ENCODE measurements at places on chromosomes 7 and 10.

GRCh38 chr10:79075418-79075817 lies 6.7 kb downstream of the ZMIZ1 start:
- no peaks in the 10 kb centered on the region for H3K36me3 ChIP-seq
- no peak for DNase-seq
- H3K27me3 ChIP-seq: peaks cover 9% of the 10 kb centered on the region
- no peak overlapping the region for H3K4me3 ChIP-seq
- H3K4me1 ChIP-seq: peaks cover 93% of the 10 kb centered on the region

- H3K4me1 ChIP-seq: peaks cover 16% of the 10 kb centered on the region
- H3K27ac ChIP-seq: no peak overlapping the region
- no peaks in the 10 kb centered on the region for H3K36me3 ChIP-seq
- no peak overlapping the region for H3K4me3 ChIP-seq
- H3K27me3 ChIP-seq: no peaks in the 10 kb centered on the region
- no peak for DNase-seq
These were observed 49.6 kb downstream of the BPGM start for GRCh38 chr7:134696261-134696660.

GRCh38 chr10:126137562-126138221 lies 241.3 kb downstream of the FANK1 start:
- peaks cover 9% of the 10 kb centered on the region for H3K4me1 ChIP-seq
- DNase-seq: no peak
- no peak overlapping the region for H3K27ac ChIP-seq
- H3K36me3 ChIP-seq: peaks cover 12% of the 10 kb centered on the region
- no peaks in the 10 kb centered on the region for H3K27me3 ChIP-seq

DNA sequence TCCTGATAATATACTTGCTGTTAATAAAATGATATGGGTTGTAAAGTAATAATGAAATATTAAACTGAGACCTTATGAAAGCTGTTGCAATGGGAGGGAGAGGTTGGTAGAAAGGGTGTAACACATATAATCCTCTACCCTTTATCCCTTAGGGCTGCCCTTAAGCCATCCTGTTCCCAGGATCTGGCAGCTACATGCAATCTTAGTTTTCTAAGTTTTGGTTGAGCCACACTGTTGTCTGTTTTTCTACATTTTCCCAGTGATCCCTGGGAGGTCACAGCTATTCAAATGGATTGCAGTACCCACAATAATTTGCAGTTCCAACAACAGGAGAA lies 6.3 kb downstream of the COA1 start:
- peaks cover 83% of the 10 kb centered on the region for H3K36me3 ChIP-seq
- no peak for DNase-seq
- no peak overlapping the region for H3K27ac ChIP-seq
- no peak overlapping the region for H3K4me3 ChIP-seq
- peaks cover 20% of the 10 kb centered on the region for H3K4me1 ChIP-seq

DNA sequence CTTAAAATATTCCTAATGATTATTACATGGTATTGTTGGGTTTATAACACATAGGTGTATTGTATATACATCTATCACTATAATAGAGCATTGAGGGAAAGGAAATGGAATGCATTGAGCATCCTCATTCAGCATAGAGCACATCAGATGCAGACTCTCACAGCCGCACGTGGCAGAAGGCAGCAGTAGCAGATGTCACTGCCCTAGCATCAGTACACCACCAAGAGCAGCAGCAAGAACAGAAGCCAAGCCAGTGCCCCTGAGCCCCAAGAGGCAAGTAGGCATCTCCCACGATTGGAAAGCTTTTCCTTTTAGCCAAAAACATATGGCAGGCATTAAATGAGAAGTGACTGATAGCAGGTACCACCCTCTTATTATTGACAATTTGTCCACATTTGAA lies 510.0 kb downstream of the TNS3 start:
- H3K27me3 ChIP-seq: peaks cover 7% of the 10 kb centered on the region
- H3K36me3 ChIP-seq: peaks cover 4% of the 10 kb centered on the region
- H3K4me1 ChIP-seq: peaks cover 39% of the 10 kb centered on the region
- no peak for DNase-seq

DNA sequence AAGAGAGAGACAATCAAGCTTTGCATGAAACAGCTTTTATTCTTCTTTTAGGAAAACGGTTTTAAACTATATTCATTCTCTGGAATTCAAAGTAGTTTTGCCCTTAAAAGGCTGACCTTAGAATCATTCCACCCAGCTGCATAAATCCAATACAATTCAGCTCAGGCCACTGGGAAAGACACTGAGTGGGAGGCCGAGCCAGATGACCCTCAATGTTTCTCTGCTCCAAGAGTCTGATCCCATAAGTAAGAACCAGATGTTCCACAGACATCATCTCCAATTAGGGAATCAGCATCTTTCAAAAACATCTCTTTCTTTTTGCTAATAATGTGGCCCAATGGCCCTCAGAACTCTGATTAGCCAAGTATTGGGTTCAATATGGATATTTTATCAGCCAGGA lies 26.1 kb downstream of the CREB3L2 start:
- peaks cover 34% of the 10 kb centered on the region for H3K36me3 ChIP-seq
- peaks cover 31% of the 10 kb centered on the region for H3K4me1 ChIP-seq
- no peak overlapping the region for H3K4me3 ChIP-seq

DNA sequence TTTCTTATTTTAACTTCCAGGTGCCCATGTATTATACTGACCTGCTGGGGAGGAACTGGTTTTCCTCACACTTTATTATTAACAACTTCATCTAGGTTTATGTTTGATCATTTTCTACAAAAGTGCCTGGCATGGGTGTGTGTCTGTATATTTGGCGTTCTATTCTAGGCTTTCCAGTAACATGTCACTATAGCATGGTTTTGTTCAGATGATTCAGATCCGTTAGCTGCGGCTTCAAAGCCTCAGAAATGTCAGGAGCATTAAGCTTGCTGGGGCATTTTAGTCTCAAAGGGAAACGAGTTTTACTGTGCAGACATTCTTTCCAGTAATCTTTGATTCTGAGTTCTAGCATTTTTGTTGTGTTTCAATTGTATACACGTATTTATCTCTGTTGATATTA lies 2.3 kb downstream of the INPP5A start:
- peaks cover 60% of the 10 kb centered on the region for H3K4me1 ChIP-seq
- DNase-seq: no peak
- H3K36me3 ChIP-seq: no peaks in the 10 kb centered on the region
- H3K27ac ChIP-seq: peak overlapping the region; percentile 45
- H3K4me3 ChIP-seq: peak overlapping the region; percentile 70

- H3K27ac ChIP-seq: no peak overlapping the region
- DNase-seq: no peak
- H3K4me1 ChIP-seq: peaks cover 81% of the 10 kb centered on the region
- peaks cover 17% of the 10 kb centered on the region for H3K36me3 ChIP-seq
These were observed 16.8 kb upstream of the CRYGN start for GRCh38 chr7:151456782-151457181.

GRCh38 chr10:58992830-58993460 lies 183.5 kb upstream of the PHYHIPL start:
- H3K4me1 ChIP-seq: peaks cover 15% of the 10 kb centered on the region
- peaks cover 14% of the 10 kb centered on the region for H3K36me3 ChIP-seq
- H3K4me3 ChIP-seq: no peak overlapping the region
- no peak for DNase-seq
- H3K27me3 ChIP-seq: no peaks in the 10 kb centered on the region
- no peak overlapping the region for H3K27ac ChIP-seq

- H3K27me3 ChIP-seq: no peaks in the 10 kb centered on the region
- H3K27ac ChIP-seq: peak overlapping the region; percentile 64
- H3K4me3 ChIP-seq: no peak overlapping the region
These were observed 8.1 kb downstream of the PRKRIP1 start for GRCh38 chr7:102404005-102404861.

- H3K27ac ChIP-seq: no peak overlapping the region
- no peak for DNase-seq
- H3K4me1 ChIP-seq: peaks cover 19% of the 10 kb centered on the region
- H3K36me3 ChIP-seq: no peaks in the 10 kb centered on the region
These were observed 62.0 kb downstream of the CFAP46 start for GRCh38 chr10:132880128-132880981.

- H3K36me3 ChIP-seq: no peaks in the 10 kb centered on the region
- no peaks in the 10 kb centered on the region for H3K27me3 ChIP-seq
- no peaks in the 10 kb centered on the region for H3K4me1 ChIP-seq
- no peak for DNase-seq
- H3K27ac ChIP-seq: no peak overlapping the region
These were observed 409.4 kb downstream of the GRM8 start for GRCh38 chr7:126843336-126843735.

DNA sequence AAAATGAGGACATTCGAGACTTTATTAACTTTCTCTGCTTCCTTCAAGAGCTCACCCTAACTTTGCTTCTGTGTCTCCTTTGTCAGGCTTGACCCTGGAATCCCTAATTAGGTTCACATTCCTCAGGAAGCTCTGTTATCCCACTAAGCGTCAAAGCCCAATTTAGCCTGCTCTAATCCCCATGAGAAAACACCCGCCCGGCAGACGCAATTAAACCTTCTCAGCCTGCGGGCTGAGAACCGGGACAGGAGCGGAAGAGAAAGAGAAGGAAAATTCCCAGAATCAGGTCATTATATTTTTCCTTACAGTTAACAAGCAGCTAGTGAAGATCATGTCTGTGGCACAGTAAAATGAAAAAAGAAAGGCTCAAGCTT lies 93.0 kb downstream of the TNS3 start:
- H3K27ac ChIP-seq: peak overlapping the region; percentile 79
- DNase-seq: no peak
- peaks cover 87% of the 10 kb centered on the region for H3K4me1 ChIP-seq
- no peaks in the 10 kb centered on the region for H3K27me3 ChIP-seq
- peaks cover 17% of the 10 kb centered on the region for H3K36me3 ChIP-seq
- no peak overlapping the region for H3K4me3 ChIP-seq

GRCh38 chr7:12007576-12007975 lies 175.6 kb upstream of the THSD7A start:
- no peak overlapping the region for H3K27ac ChIP-seq
- H3K36me3 ChIP-seq: no peaks in the 10 kb centered on the region
- DNase-seq: no peak
- H3K4me3 ChIP-seq: no peak overlapping the region
- peaks cover 9% of the 10 kb centered on the region for H3K4me1 ChIP-seq

DNA sequence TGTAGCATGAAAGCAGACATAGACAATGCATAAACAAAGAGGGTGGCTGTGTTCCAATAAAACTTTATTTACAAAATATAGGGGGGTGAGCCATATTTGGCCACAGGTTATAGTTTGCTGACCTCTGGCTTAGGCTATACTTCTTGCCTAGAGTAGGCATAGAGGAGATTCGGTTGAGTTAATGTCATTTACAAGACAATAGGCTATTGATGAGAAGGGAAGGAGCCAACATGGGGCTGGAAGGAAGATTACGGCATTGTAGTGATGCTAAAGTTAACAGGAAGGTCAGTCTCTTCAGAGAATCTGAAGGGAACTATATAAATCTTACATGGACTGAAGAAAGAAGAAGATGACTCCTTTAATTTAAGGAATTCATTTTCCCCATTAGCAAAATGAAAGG lies 463.5 kb downstream of the HTR7 start:
- H3K27me3 ChIP-seq: no peaks in the 10 kb centered on the region
- H3K36me3 ChIP-seq: no peaks in the 10 kb centered on the region
- DNase-seq: no peak
- no peak overlapping the region for H3K27ac ChIP-seq
- H3K4me3 ChIP-seq: no peak overlapping the region
- no peaks in the 10 kb centered on the region for H3K4me1 ChIP-seq

DNA sequence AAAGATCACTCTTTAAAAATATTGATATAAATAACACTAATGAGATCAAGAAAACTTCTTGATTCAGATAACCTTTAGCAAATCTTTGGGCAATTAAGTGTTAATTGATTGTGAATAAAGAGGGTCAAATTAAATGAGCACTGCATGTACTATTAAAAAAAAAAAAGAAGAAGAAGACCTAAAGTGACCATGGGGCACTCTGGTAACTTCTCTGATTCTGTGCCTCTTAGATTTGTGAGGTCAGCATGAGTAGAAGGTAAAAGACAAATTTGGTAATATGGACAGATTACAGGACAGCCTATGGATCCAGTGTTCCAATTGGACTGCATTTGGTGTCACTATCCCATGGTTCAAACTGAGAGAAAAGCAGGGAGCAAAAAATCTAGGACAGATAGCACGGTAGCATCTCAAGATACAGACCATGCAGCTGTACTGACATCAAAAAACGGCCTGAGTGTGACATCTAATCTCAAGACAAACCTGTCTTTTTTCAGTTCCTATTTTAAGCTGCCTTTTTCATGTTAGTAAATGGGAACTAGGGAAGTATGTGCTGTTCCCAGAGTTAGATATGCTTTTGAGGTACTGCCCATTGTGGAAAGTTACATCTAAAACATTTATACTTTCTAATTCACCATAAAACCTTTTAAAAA lies 128.0 kb downstream of the KCND2 start:
- no peaks in the 10 kb centered on the region for H3K36me3 ChIP-seq
- no peak overlapping the region for H3K4me3 ChIP-seq
- H3K27ac ChIP-seq: no peak overlapping the region
- no peaks in the 10 kb centered on the region for H3K4me1 ChIP-seq

DNA sequence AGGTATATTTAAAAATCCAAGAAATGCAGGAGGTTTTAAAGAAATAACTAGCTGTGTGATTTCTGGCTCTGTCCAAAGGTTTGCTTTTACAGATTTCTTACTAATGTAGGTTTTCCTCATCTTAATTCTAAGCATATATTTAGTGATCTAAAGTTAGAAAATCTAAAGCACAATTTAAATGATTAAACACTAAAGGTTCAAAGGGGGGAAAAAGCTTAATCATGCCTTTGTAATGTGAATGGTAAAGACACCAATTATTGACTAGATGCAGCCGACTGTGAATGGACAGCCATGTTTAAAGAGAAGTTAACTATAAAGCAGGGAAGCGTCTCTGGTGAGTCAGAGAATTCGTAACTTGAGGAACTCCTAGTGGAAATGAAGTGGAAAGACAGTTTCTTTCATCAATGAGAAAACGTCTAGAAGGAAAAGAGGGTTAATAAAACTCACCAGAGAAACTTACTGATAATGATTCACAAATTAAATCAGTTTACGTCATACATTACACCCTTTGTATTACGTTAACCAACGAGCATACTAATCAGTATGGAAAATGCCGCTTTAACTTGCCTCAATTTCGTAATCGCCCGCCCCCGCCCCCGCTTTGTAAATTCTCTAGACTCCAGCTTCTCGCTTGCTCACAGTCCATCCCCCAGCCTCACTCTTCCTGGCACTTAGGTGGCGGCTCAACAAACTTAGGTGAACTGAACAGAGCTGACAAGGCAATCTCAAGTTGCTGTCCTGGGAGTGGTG lies 1.1 kb upstream of the HBP1 start:
- DNase-seq: peak; percentile 10
- H3K4me3 ChIP-seq: peak overlapping the region; percentile 92
- no peaks in the 10 kb centered on the region for H3K27me3 ChIP-seq
- peak overlapping the region; percentile 100 for H3K27ac ChIP-seq
- peaks cover 5% of the 10 kb centered on the region for H3K36me3 ChIP-seq
- peaks cover 44% of the 10 kb centered on the region for H3K4me1 ChIP-seq

- no peak overlapping the region for H3K27ac ChIP-seq
- H3K36me3 ChIP-seq: no peaks in the 10 kb centered on the region
- H3K27me3 ChIP-seq: no peaks in the 10 kb centered on the region
- H3K4me3 ChIP-seq: no peak overlapping the region
- DNase-seq: no peak
- no peaks in the 10 kb centered on the region for H3K4me1 ChIP-seq
These were observed 83.9 kb downstream of the HECW1 start for GRCh38 chr7:43196379-43196778.

GRCh38 chr10:52637592-52637991 lies 135.0 kb downstream of the MBL2 start:
- H3K27me3 ChIP-seq: no peaks in the 10 kb centered on the region
- no peak for DNase-seq
- no peak overlapping the region for H3K27ac ChIP-seq
